ENCODE measurements at places on chromosomes 1 and 21.

- no peak for DNase-seq
These were observed 99.1 kb upstream of the ARTN start for GRCh38 chr1:43834280-43835081.

DNA sequence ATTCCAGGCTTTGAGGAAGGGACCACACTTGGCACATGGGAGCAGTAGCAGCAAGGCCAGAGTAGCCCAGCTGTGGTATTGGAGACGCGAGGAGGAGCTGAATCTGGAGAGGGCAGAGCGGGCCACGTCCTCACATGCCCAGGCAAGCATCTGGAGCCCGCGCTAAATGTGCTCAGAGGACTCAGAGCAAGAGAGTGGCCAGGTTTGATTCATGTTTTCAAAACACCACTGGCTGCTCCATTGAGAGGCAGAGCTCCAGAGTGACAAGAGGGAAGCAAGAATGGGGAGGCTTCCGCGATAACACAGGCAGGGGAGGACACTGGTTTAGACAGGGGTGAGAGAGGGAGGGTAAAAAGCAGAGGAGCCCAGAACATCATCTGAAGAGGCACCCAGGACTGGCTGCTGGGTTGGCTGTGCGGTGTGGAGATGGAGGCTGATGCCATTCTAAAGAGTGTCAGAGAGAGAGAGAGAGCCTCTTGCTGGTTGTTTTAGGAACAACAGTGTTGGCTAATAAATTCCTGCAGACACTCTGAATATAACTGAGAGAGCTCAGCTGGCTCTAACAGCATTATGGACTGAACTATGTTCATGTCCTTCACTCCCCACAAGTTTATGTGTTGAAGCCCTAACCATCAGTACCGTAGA is 32.3 kb downstream of the RCAN1 start:
- peak; percentile 61 for DNase-seq

GRCh38 chr21:20618878-20619277 is 379.3 kb upstream of the NCAM2 start:
- DNase-seq = no peak

DNA sequence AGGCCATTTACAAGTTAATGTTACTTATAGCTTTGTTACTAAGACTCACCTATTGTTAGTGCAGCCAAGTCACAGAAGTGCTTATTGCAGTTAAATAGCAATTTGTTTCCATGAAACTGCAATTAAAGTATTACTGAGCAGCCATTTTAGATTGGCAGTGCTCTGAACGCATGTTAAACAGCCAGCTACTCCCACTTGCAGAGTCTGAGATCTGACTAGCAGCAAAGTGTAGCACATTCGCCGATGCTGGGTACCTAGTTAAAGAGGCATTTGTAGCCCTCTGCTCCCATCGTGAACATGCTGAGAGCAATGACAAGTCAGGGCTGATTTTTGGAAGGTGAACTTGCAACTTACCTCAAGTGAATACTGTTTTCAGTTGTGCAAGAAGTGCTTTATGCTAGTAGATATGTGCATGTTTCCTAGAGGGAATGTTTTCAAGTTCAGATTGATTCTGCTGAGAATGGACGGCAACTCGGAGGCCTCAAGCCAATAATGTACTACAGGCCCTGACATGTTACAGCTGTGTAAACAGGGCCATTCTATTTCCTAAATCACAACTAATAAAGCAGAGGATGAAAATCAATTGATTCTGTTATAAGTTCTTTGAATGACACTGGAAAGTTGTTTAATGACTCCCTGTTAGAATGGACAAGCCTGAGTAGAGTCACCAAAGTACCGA is 19.8 kb downstream of the LMO4 start:
- DNase-seq = no peak

- DNase-seq = no peak
These were observed 2.2 kb downstream of the PPP2R5A start for GRCh38 chr1:212287261-212287895.

GRCh38 chr1:3027611-3028371 is 6.5 kb downstream of the ACTRT2 start:
- DNase-seq = no peak

GRCh38 chr1:111967886-111968285 is 21.6 kb downstream of the KCND3 start:
- DNase-seq = no peak

- no peak for DNase-seq
These were observed 55.9 kb downstream of the CNST start for GRCh38 chr1:246622035-246622652.

GRCh38 chr1:43506233-43506632 is 24.4 kb upstream of the PTPRF start:
- DNase-seq = peak; percentile 7

GRCh38 chr1:164560556-164560955 is 1.6 kb downstream of the PBX1 start:
- DNase-seq = no peak

DNA sequence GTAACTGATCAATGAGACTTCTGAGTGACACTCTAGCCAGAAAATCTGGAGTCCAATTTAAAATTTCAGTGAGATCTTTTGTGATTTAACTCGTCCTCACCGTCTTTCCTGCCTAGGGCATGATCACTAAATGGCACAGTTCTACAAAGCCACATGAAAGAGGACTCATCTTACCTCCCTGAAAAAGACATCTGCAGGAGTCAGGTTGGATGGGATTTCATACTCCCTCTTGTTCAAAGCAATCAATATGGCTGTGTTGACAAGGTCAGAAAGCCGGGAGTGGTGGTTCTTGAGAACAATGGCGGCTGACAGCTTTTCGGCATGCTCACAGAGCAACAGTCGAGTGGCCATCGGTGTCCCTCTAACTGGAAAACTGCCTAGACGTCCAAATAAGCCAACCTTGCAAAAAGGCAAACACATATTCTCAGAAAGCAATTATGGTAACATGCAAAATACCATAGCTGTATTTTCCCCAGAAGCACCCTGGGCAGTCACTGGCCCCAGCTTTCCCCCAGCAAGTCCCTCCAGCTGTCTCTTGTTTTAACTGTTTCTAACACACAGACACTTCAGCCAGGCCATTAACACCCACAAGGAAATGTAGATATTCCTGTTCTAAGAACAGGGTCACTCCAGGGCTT is 36.6 kb upstream of the ACTA1 start:
- no peak for DNase-seq

DNA sequence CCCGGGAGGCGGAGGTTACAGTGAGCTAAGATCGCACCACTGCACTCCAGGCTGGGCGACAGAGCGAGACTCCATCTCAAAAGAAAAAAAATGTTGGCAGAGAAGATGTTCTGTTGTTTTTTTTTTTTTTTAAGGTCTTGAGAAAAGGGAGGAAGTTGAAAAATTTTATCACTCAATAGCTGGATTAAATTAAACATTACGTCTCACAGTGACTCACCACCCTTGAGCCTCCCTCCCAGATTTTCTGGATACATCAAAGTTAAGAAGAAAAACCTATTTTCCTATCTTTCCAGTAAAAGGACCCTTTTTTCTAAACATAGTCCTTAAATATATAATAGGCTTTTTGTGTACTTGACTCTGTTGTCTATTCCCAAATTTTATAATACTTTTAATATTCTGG is 35.5 kb downstream of the IFNAR1 start:
- DNase-seq = no peak

GRCh38 chr1:167121375-167122120 is 27.7 kb downstream of the STYXL2 start:
- DNase-seq = no peak

GRCh38 chr1:41547336-41547735 is 62.9 kb upstream of the EDN2 start:
- DNase-seq = no peak

DNA sequence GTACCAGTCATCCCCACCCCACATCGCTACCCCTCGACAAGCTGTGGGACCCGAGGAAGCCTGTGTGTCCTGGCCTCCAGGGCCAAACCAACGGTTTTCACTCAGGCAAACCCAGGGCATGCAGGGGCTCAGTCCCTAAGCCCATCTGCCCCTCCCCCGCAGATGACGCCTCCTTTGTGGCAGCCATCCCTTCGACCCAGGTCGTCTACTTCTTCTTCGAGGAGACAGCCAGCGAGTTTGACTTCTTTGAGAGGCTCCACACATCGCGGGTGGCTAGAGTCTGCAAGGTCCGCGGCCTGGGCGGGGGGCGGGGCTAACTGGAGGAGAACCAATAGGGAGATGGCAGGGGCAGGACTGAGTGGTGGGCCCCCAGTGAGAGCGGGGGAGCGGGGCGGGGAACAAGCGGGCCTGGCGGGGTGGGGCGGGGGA is 7.4 kb downstream of the SEMA4A start:
- peak; percentile 79 for DNase-seq

GRCh38 chr1:19739628-19740027 is 60.1 kb downstream of the TMCO4 start:
- DNase-seq = no peak

GRCh38 chr1:40872276-40872675 is 10.1 kb upstream of the CITED4 start:
- DNase-seq = no peak

DNA sequence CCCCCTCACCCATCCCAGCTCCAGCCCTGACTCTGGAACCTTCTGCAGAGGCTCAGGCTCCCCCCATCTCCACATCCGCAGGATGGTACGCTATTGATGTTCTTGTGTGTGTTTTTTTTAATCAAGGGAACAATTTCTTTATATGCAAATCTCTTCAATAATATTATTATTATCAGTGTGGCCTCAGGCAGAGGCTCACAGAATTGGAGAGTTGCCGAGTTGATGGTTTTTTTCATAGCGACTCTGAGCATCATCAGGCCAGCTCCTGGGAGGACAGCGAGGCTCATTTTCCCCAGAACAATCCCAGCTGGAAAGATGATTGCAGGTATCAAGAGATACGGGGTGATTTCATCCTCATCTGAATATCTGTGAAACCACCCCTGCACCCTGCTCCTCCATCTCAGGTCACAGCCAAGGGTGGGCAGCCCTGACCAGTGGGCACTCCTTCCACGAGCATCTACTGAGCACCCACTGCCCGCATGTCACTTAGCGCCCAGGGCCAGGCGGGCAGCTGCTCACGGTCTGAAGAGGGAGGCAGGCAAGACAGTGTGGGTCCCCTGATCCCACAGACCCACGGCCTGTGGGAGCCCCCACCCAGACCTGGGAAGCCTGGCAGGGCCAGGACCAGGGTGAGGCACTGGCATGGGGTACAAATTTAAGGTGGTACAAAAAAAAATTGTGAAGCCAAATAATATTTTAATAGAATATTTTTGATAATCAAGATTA is 245.6 kb upstream of the VAMP3 start:
- DNase-seq = no peak

DNA sequence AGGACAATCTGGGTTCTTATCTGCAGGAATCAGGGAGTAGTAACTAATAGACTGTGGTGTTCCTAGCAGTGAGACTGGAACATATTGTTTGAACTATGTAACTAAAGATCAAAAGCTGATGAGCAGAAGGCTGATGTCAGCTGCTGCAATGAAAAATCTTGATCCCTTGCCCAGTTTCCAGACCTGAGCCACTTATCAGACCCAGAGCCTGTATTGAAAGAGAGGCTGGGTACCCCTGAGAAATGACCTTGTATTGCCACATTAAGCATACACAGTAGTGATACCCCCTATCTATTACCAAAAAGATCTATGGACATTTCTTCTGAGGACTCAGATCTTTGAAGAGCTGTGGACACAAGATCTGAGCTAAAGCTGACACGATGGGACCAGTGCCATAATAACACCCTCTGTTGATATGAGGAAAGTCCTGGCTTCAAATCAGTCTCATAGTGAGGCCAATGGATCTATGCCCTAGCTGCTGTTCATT is 178.0 kb upstream of the GALNT2 start:
- no peak for DNase-seq

DNA sequence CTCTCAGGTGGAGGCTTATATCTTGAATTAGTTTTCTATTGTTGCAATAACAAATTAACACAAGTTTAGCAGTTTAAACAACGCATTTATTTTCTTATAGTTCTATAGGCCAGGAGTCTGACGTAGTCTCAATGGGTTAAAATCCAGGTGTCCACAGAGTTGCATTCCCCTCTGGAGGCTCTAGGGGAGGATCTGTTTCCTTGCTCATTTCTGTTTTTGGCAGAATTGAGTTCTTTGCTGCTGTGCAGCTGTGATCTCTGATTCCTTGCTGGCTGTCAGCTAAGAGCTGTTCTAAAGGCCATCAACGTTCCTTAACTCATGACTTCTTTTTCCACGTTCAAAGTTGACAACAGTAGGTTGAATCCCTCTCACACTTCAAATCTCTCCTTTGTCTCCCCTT is 31.8 kb downstream of the S100A10 start:
- DNase-seq = no peak

DNA sequence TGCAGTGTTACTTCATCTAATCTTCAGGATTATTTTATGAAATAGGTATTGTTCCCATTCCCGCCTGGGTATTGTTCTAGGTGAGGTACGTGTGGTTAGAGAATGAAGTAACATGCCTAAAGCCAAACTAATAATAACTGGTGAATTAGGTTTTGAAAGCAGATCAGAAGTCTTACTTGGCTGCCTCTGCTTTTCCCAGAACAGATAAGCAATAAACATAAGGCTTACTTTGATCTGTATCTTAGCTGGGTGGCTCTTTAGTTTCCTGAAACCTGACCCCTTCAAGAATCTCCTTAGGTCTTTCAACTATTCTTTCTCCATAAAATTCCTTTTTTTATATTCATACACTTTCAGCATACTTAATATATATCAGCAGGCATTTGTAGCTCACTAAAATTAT is 65.3 kb downstream of the VAV3 start:
- no peak for DNase-seq

DNA sequence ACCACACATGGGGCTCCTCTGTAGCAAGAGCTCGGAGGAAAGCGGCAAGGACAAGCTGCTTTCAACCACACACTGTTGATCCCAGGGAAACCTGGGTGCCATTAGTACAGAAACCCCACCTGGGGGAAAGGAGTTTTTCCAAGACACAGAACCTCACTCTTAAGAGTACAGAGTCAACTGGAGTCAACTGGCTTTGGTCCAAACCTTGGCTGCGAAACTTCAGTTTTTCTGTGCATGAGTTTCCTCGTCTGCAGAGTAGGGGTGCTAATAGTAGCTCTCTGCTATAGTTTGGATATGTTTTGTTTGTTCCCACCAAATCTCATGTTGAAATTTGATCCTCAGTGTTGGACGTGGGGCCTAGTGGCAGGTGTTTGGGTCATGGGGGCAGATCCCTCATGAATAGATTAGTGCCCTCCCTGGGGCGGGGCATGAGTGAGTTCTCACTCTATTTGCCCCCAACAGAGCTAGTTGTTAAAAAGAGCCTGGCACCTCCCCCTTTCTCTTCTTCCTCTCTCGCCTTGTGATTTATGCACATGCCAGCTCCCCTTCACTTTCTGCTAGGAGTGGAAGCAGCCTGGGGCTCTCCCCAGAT is 161.1 kb downstream of the PIGK start:
- DNase-seq = no peak

GRCh38 chr21:45454926-45455673 is 50.1 kb downstream of the COL18A1 start:
- no peak for DNase-seq

DNA sequence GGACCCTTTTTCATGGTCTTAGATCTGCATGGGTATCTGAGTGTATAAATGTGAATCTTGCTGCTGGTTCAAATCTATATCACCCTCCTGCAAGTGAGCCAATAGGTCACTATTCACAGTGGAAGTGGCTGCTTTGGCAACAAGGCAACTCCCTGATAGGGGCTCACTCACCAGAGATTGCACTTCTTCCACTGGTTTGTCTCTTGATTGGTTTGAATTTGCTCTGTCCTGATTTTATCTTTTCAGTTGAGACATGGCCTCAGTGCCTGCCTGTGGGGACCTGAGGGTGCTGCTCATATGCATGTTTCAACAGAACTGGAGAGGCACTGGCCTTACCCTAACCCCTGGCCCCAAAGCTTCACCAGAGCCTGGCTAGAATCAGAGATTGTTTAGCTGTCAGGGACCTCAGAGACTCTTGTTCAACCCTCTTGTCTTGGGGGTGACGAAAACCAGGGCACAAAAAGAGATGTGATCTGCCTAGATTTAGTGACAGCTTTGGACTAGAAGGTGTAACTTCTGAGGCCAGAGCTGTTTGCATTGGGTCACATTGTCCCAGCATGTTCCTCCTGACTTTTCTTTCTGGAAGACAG is 16.9 kb downstream of the AVPR1B start:
- DNase-seq = no peak

All from GM20000 (cell line).